ENCODE measurements at places on chromosomes 2 and 18. TPM values are rescaled to one million over a fixed set of nuclear protein-coding genes. Genes with fewer than 3 reads are reported as not detected.

Gene GNAL
- total RNA-seq: 3.5 TPM

Gene GKN1
- total RNA-seq: not detected

Gene NYAP2
- total RNA-seq: not detected

Gene MALL
- total RNA-seq: 61.6 TPM

Gene RAD51AP2
- not detected for total RNA-seq

Gene SP140
- not detected for total RNA-seq

Gene C2orf92
- 9.2 TPM for total RNA-seq

Gene MCM6
- total RNA-seq: 33.3 TPM

Gene EFEMP1
- 10.0 TPM for total RNA-seq

Gene UCN
- total RNA-seq: 5.3 TPM

Gene NPPC
- total RNA-seq: not detected

- DNase-seq: no peak
Measured at GRCh38 chr2:16100006-16100405, 159.7 kb downstream of the MYCN start.

DNA sequence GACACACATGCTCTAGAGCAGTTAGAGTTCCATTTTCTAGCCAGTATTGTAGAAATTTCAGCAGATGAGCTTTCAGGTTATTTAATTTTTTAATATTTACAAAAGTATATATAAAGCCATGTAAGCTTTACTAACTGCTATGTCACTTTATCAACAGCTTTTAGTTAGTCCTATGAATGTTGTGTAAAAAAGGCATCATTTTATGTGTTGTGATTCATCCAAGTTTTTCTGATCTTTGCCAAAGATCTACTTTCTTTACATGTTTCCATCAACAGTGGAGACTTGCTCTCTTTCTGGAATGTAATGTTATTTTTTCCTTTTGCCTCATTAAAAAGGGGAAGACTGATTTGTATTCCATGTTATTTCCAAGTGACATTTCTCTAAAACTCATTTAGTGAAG is 125.2 kb upstream of the TFPI start:
- DNase-seq: no peak

GRCh38 chr2:172431993-172432392 is 4.6 kb downstream of the ITGA6 start:
- no peak for DNase-seq

GRCh38 chr2:19664646-19665045 is 237.1 kb downstream of the TTC32 start:
- no peak for DNase-seq

DNA sequence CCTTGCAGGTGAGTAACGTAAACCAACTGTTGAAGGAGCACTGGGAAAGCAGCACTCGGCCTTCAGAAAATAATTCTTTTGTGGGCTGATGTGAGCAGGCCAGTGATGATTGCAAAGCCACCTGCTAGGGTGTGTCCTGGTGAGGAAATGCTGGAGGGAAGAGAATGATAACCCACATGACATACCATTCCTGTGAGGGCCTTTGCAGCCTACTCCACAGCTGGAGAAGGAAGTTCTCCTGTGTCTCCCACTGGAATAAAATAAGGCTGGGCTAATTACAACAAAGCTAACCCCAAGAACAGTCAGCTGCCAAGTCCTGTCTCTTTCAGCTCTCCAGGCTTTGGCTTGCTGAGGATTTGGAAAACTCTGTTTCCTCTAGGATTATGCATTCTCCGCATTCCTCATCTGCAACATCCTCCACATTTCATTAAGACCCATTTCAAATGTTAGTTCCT is 16.7 kb upstream of the DSG1 start:
- DNase-seq: no peak

- DNase-seq: no peak
Measured at GRCh38 chr18:23967321-23968089, 47.0 kb upstream of the TTC39C start.

DNA sequence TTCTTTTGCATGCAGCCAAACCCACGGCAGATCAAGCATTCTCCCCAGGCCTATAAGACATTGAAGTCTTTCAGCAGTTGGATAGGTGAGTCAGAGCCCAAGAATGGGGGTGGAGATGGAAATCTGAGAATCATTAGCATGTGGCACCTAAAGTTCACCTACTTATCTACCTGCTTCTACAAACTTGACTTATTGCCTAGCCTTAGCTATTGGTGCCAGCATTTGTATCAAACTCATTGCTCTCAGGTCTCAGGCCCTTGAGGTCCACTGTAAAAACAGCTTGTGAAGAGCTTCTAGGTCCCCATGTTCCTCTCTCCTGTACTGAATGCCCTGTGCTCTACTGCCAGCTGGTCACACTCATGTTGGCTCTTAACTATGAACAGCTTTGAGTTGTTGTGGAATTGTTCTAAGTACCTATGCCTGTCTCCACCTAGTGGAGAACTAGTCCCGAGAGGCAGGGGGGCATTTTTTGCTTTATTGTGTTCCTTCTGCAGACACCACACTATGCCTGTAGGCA is 278.4 kb upstream of the SPRED2 start:
- peak; percentile 41 for DNase-seq

DNA sequence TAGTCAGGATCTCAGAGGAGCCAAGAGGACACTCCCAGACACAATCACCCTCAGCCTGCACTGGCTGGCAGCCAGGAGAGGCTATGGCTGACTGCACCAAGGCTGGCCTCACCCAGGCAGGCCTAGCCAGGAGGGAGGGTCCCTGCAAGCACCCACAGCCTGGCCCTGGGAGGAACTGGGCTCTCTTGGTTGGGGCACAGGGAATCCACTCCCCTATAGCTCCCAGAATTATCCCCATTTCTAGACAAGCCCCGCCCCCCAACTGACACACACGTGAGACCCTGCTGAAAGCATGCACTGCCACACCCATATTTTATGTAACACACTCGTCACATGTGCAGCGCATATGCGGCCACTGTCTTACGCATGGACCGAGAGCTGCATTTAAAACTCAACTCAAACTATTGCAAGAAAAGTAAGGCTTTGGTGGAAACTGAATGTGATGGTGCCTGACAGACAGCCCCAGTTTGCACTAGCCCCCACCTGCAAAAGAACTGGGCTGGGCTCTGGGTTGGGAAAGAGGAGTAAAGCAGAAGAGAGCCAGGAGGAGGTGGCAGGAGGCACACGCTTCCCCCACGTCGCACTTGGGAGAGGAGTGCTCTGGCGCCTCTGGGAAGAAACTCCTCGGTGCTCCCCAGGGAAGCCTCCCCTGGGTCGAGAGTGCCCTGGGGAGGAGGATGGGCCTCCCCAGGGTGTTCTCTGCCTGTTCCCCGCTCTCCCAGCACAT is 28.9 kb upstream of the ARHGEF4 start:
- peak; percentile 92 for DNase-seq

DNA sequence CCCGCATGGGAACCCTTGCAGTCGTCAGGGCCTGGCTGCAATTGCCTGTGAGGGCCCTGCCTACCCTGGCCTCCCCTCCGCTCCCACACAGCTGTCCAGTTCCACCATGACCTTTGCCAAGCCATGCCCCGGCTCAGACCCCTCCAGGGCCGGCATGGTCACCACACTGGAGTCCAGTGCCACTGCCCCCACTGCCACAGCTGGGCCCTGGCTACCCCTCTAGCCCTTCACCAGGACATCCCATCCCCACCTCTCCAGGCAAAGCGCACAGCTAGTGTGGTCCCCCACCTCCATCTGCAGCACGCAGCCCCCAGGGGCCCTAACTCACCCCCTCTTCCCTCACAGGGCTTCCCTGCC is 70.3 kb upstream of the SMAD7 start:
- no peak for DNase-seq

DNA sequence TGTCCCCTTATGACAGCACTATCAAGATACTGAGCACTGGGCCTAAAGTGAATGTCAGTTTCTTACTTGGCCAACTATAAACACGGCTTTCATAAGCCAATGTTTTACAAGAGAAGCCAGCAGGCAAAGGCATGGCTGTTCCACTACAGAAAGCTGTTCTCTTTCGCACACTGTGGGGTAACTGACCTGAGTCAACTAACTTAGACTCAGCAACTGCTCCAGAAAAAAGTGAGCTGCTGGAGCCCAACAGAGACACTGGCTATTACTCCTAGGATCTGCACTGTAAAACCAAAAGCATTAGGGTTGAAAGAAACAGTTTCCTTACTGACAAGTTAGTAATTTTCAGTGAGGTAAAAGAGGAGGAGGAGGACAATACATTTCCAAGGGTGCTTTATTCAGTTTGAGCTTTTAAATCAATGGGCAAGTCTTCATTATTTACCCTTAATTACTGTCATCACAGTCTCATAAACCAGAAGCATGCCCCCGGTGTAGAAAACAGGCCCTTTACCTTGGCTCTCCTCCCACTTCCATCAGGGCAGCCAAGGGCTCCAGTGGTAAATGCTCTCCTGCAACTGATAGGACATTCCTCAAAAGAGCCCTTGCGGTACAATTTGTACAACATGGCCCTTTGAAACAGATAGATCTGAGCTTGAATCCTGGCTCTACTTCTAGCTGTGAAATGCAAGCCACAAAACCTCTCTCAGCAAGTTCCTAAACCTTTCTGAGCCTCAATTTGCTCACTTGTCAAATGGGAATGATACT is 275.7 kb downstream of the PDE11A start:
- DNase-seq: no peak

DNA sequence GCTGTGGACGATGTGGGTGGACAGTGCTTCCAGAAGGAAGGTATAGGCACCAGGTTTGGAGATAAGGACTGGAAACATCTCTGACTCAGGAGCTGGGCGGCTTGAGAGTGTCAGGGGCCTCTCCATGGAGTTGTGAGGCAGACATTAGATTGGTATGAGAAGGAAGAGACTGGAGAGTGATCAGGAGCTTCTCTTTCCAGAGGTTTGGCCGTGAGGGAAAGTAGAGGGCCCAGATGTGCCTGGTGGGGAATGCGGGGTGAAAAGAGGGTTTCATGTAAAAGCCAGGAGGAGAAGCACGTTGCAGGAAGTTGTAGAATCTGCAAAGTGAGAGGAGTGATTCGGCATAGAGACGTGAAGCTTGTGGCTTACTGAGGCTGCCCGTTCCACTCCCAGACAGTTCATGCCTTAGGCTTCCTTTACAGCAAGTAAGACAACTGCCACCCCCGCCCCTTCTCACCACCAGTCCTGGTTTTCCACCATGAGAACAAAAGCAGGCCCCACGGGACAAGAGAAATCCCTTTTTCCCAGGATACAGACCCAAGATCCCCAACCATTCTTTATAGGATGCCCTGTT is 166.3 kb upstream of the HDAC4 start:
- DNase-seq: no peak

- DNase-seq: no peak
Measured at GRCh38 chr2:123362671-123363440, 662.2 kb upstream of the CNTNAP5 start.

- no peak for DNase-seq
Measured at GRCh38 chr2:100993294-100993693, 8.8 kb upstream of the RPL31 start.

GRCh38 chr18:48842259-48843061 is 108.3 kb downstream of the SMAD7 start:
- peak; percentile 63 for DNase-seq

DNA sequence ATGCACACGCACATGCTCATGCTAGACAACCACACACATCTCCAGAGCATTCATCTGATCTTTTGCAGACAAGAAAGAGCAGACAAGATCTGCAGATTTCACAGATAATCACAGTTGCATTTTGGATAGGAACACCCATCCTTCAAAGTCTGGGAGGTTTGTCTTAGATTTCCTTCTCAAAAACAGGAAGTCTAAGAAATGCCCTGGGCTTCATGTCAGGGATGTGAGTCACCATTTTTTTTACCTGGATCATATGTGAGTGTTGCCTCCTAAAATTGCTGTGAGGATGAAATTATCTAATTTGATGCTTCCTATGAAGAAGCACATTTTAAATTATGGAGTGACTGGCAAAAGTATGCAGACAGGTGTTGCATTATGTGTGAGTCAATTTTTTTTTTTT is 46.1 kb downstream of the SRD5A2 start:
- no peak for DNase-seq

DNA sequence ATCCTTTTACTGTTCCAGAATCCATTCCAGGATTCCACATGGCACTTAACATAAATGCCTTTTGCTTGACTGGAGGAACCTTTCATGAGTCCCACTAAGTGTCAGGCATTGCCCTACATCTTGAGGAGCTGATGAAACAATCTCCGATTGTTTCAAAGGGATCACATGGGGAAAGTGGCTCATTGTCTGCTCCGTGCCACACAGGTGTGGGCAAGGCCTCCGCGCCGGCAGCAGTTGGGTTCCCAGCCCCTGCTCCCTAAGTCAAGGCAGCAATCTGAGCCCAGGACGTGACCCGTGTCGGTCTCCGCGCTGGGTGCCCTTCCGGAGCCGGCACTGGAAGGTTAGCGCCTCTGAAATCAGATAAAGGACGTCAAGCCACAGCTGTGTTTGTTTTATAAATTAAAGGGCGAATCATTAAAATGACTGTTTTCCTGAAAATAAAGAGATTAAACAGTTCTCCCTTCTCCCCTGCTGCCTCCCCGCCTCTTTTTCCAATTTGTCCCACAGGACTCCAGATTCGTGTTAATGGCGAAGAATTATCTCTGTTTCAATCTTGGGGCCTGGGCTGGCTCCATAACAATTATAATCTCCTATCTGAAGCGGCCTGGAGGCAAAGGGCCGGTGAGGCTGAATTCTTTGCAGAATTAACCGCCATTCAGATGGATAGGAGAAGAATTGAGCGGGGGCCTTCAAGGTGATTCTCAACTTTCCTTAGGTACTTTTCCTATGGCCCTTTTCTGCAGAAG is 84.3 kb upstream of the FZD7 start:
- no peak for DNase-seq

GRCh38 chr2:46850742-46851141 is 64.9 kb downstream of the MCFD2 start:
- peak; percentile 85 for DNase-seq

DNA sequence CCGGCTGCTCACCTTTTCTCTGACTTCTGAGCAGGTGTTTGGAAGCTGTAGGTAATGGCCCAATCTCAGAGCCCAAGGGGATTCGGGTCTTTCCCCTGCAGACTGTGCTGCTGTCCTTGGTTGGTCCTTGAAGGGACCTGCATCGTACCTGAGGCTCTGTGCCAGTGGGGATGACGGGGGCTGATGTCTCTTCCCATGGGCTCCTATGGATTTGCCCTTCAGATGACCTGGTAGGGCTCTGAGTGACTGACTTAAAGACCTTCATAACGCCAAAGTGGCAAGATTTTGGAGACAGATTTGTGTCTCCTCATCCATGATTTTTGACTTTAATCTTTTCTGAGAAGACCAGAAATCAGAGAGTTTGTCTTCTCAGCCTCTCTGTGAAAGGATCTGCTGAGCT is 166.1 kb downstream of the FAM210A start:
- DNase-seq: no peak

DNA sequence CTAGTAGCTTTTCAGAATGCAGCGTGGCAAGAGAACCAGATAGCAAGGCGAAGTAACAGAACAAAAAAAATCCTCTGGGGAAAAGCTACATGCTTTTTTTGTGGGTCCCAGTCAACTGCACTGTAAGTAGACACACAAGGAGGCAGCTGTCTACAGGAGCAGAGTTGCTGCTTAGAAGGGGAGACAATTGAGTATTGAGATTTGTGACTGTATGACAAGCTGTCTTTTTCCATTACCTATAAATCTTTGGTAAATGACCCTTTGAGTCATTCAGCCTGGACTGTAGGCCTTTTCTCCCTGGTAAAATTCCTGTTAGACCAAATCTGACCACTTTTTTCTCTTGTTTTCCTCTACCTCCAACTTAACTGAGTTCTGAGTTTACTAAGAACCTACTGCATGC is 144.1 kb upstream of the FOSL2 start:
- DNase-seq: no peak

Data from Caki2 (cell line).